ENCODE measurements at places on chromosomes 13 and 19.
A peak's percentile ranks its signal among the peaks of the same experiment; 100 is the strongest.

GRCh38 chr13:81406022-81406421, 1065.1 kb upstream of the SPRY2 start:
- no peak for DNase-seq

GRCh38 chr13:20505405-20506366, 20.0 kb downstream of the CRYL1 start:
- DNase-seq, result no peak

DNA sequence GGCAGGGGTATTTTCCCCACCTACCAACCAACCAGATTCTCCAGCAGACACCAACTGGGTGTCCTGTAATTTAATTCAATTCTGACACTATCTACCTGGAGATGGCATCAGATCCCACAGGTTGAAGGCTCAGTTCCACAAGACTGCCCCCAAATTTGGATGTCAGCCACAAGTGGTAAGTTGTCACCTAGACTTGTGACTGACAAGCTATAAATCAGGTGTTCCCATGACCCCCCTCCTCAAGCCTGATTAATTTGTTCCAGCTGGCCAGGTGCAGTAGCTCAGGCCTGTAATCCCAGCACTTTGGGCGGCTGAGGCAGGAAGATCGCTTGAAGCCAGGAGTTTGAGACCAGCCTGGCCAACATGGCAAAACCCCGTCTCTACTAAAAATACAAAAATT, 10.6 kb upstream of the HAUS5 start:
- DNase-seq, result no peak

DNA sequence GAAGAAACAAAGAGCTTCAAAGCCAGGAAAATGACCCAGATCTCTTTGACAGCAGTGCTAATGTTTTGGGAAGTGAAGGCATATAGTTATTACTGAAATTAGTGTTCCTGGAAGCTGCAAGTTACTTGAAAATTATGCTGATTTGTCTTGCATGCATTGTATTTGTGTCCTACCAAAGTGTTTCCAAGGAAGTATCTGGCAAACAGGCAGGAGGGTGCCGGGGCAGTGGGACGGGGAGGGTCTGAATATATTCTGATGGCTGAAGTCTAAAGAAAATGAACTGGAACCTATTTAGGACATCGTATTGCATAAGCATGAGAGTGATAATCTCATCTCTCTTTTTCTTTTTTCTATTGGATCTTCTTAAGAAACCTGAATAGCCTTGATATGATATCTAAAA, 9.0 kb downstream of the RNASEH2B start:
- no peak for DNase-seq

DNA sequence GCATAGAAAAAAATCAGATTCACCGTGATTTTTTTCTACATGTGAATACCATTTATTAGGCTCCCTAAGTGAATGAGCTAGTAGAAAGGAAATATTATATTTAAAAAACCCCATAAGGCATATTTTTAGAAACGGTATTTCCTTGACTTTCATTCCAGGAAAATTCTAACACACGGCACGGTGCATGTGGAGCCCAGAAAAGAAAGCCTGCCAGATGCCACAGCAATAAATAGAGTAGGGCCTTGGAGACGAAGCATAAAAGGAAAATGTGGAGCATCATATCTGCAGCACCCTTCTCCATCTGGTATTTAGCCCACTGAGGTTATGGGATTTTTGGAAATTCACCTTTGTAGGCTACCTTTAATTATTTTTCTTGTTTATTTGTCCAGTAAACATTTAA, 314.4 kb downstream of the ENOX1 start:
- no peak for DNase-seq

GRCh38 chr19:11261971-11262839, at the start of gene DOCK6:
Gene DOCK6, minus strand, starts transcription at chr19:11262524. Its CDS starts 84 bp downstream, at chr19:11262440.
- peak; percentile 38 for DNase-seq

GRCh38 chr13:28093881-28094280, 6.5 kb downstream of the FLT3 start:
- no peak for DNase-seq

- peak; percentile 48 for DNase-seq
These were observed 79.9 kb downstream of the ZNF431 start for GRCh38 chr19:21221693-21222092.

- DNase-seq, result no peak
These were observed 29.2 kb downstream of the LRCH1 start for GRCh38 chr13:46582190-46582589.

DNA sequence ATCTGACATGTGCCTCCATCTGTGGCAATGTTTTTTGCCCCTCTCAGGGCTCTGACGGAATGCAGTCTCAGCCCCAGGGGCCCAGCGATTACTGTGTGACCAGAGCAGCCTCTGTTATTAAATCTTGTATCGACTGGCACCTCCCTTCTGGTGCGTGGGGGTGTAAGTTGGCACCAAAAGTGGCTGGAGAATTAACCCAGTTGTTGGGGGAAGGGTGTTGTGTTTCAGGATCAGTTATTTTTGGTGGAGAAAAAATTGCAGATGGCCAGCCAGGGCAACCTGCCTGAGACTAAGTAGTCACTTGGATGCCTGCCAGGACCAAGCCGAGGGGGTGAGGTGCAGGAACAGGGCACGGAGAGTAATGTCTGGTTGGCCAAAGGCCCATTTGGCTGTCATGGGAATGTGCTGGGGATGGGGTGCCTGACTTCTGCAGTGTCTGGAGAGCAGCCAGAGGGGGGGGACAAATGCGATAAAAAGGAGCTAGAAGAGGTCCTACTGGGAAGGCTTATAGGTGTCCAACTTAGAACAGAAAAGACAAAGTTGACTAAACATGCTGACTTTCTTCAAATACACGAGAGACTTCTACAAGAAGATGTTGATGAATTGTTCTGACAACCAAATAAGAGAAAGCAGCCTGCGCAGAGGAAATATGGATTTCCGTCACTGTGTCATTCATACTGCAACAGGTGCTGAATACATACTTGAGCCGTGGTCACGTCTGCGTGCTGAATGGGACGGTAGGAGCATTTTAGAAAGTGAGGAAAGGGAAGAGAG, 69.8 kb downstream of the SIAH3 start:
- DNase-seq, result peak; percentile 21

DNA sequence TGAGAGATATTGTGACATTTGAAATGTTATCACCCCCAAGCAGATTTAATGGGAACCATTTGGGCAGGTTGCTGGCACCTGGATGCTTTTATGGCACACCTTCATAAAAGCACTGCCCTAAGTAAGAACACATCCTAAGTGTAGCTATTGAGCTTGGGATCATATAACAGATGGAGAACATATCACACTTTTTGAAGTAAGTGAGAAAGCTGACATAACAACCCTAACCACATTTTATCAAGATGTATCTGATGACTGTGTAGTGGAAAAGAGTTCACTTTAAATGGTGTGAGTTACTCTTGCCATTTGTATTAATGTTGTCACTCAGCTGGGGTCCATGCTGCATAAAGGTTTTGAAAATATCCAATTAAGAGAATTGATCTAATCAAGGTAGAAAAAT, 287.9 kb downstream of the DCLK1 start:
- no peak for DNase-seq

- DNase-seq, result no peak
These were observed 754.9 kb downstream of the OLFM4 start for GRCh38 chr13:53783471-53783870.

GRCh38 chr13:85383291-85383690, 415.9 kb downstream of the SLITRK6 start:
- DNase-seq, result no peak

DNA sequence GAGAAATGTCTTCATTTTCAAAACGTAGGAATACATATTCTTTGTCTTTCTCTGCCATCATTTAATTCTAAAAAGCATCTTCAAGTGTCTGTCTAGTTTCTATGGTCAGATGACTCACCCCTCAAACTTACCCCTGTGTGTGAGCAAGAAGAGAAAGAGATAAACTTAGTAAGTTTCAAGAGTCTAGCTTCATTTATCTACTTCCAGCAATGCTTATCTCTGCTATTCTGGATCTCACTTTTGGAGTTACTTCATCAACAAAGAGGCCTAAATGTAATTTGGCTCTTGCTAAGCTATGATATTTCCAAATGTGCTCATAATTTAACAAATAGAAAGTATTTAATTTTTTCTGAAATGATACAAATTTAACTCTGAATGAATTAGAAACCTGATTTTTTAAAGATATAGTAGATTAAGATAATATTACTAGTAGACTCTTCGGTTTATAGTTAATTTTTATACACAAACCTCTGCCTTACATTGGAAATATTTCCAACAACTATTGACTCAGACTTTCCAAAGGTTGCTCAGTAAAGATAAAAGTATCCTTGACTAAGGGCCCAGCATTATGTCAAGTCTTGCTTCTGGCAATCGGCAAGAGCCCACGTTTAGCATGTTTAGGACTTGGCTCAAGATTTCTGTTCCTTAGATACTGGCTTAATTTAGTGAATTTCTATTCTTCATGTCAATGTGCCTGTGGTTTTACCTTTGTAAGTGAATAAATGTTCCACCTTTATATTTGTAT, 1511.0 kb upstream of the SLC10A2 start:
- no peak for DNase-seq

- no peak for DNase-seq
These were observed 485.6 kb downstream of the MYO16 start for GRCh38 chr13:109114991-109115390.

- no peak for DNase-seq
These were observed 941.3 kb upstream of the PCDH20 start for GRCh38 chr13:62356977-62357376.

GRCh38 chr13:71118779-71119364, 748.1 kb downstream of the DACH1 start:
- DNase-seq, result no peak

- no peak for DNase-seq
These were observed 276.3 kb downstream of the DACH1 start for GRCh38 chr13:71590654-71591148.

DNA sequence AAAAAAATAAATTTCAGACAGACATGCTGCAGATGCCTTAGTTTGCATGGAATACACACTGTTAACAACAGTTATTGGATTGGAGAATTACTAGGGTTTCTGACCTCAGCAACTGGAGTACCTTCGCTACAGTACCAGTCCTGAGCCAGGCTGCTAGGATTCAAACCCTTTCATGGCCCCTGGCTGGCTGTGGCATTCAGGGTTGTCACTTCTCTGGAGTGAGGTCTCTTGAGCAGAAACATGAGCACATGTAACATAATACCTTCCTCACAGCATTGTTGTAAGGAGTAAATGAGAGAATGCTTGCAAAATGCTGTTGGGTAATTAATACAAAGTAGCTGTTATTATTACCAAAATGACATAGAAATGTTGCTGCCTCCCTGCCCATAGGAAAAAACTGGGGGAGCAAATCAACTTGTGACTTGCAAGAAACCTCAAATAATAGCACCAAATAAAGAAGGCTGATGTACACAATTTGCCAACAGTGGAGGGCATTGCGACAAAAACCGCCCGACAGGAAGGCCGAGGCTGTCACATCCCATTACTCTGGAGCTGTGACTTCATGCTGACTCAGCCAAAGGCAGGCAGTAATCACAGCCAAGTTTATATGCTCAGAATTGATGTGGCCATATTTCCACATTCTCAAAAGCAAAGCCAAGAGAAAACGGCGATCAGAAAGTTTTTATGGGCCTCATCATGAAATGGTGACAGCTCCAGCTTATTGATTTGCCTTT, 100.4 kb downstream of the RFC3 start:
- peak; percentile 85 for DNase-seq

DNA sequence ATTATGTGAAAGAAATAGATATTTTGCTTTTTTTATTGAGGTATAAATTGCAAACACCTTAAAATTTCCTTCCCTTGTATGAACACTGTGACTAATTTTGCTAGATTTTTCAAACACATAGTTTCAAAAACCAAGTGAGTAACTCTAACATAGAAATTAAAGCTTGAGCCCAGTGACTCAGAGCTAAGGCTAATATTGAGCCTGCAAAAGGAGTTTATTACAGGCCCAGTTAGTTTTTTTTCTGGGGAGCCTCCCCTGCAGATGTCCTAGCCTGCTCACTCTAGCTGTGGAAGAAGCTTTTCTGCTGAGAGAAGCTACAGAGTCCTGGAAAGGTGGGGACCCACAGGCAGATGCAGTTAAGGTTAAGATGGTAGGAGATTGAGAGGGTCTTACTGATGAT, 3.4 kb downstream of the ZNF430 start:
- peak; percentile 57 for DNase-seq

DNA sequence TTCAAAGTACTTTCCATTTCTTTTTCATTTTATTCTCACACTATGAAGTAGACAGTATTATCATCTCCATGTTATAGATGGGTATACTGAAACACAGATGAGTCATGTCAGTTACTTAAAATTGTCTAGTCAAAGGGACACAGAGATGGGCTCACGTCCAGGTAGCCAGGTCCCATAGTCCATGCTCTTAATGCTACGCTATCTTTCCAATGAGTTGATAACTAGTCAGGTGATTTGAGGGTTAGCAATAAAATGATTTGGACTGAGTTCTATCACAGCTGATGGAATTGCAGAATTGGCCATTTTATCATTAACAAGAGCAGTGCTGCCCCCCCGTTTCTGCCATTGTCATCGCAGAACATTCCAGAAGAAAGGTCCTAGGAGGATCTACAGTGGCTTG, 318.9 kb downstream of the DLEU7 start:
- no peak for DNase-seq

DNA sequence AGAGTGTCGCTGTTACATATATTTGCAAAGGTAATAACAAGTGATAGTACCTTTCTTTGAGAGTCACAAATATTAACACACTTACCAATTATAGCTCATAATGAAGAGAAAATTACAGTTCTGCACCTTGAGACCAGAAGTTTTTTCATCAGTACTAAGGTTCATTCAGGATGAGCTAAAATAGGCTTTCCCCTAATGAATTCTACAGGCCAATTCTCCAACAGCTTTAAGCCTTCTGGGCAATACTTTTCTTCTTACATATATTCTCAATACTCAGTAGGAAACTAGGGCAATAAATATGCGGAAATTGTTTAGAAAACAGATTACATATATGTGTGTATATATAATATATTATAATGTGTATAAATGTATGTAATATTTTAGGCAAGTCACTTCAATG, 2672.8 kb upstream of the PCDH20 start:
- DNase-seq, result no peak

GRCh38 chr13:49455007-49455398, 10.9 kb downstream of the SETDB2 start:
- DNase-seq, result no peak

GRCh38 chr13:18978447-18978846, 203.2 kb downstream of the TUBA3C start:
- no peak for DNase-seq

- DNase-seq, result peak; percentile 16
These were observed 136.8 kb downstream of the MIPEP start for GRCh38 chr13:23752111-23753001.

- no peak for DNase-seq
These were observed 539.8 kb upstream of the PCDH9 start for GRCh38 chr13:67769987-67770341.

DNA sequence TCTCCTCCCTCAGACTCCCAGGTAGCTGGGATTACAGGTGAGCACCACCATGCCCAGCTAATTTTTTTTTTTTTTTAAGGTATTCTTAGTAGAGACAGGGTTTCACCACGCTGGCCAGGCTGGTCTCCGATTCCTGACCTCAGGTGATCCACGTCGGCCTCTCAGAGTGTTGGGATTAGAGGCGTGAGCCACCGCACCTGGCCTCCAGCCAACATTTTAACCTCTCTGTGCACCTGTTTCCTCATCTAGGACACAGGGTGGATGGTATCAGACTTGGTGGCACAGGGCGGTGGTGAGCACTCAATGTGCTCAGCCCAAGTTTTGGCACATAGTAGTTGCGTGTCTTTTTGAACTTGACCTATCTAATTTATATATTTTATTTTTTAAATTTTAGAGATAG, 12.5 kb downstream of the APBA3 start:
- no peak for DNase-seq
